ENCODE measurements at places on chromosomes 6 and 20.

- DNase-seq: peak; percentile 10
These were observed 43.9 kb upstream of the GJE1 start for GRCh38 chr6:142088858-142089216.

DNA sequence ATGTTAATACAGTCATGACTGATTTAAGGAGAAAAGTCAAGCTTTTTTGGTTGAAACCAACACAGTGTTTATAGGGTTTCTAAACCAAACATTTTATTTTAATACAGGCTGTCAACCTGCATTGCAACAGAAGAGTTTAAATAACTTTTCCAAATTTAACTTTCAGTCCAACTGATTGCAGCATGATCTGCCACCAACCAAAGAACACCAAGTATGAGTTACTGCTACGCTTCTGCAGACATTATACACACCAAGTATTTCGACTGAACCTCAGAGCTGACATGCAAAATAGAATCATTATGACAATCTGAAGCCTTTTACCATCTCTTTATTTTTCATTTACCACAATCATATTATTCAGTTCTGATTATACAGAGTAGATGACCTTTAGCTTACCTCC lies 151.2 kb upstream of the DST start:
- DNase-seq: no peak

GRCh38 chr6:142507065-142507464 lies 205.3 kb downstream of the ADGRG6 start:
- DNase-seq: no peak

DNA sequence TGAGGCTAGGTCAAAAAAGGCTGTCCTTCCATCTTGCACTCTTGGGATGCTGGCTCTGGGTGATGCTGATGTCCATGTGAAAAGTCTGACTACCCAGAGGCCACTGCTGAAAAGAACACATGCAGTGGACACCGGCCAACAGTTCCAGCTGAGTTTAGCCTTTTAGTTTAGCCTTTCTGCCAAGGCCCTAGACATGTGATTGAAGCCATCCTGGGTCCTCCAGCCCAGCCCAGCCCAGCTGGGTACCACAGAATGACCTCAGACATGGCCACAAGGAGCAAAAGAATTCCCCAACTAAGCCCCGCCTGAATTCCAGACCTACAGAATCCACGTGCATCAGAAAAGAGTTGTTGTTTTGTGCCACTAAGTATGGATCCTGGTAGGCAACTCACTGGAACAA lies 17.4 kb downstream of the PIGT start:
- DNase-seq: no peak

All from muscle of arm (tissue), 14 donors.